Colonic mucosa (tissue), 4 donors: ENCODE measurements at places on chromosomes 7 and 10. TPM values are rescaled to one million over a fixed set of nuclear protein-coding genes. Genes with fewer than 3 reads are reported as not detected.
A peak's percentile ranks its signal among the peaks of the same experiment; 100 is the strongest.

The PHKG1 gene
- total RNA-seq: 1.1 TPM

- no peaks in the 10 kb centered on the region for H3K4me1 ChIP-seq
- H3K36me3 ChIP-seq: no peaks in the 10 kb centered on the region
- DNase-seq: no peak
- H3K27me3 ChIP-seq: no peaks in the 10 kb centered on the region
- H3K4me3 ChIP-seq: no peak overlapping the region
- H3K27ac ChIP-seq: no peak overlapping the region
These were observed 59.1 kb downstream of the ARMC3 start for GRCh38 chr10:22986771-22987542.

The SPDYE11 gene
- not detected for total RNA-seq

The CCDC136 gene
- 0.64 TPM for total RNA-seq

The LOXL4 gene
- 0.32 TPM for total RNA-seq

The ENKUR gene
- 0.48 TPM for total RNA-seq

The WNT8B gene
- total RNA-seq: not detected

The RPEL1 gene
- not detected for total RNA-seq

GRCh38 chr10:94489976-94490788 is 55.4 kb upstream of the HELLS start:
- no peaks in the 10 kb centered on the region for H3K27me3 ChIP-seq
- no peaks in the 10 kb centered on the region for H3K36me3 ChIP-seq
- no peaks in the 10 kb centered on the region for H3K4me1 ChIP-seq
- H3K4me3 ChIP-seq: no peak overlapping the region
- no peak for DNase-seq

DNA sequence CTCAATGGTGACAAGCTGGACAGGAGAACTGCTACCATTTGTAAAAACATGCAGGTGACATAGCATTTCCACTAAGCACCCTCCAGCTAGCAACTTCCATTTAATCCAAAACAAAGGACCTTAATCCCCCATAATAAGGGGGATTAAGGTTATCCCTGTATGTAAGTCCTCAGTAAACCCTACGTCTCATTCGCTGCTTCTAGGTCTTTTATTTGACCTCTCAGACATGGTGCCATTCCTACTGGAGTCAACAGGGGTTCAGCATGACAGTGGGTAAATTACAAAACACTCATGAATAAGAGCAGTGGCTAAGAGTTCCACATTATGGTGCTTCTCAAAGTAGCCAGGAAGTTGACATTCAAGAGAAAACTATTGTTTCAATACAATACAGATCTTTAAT is 121.8 kb upstream of the CAV2 start:
- no peak for DNase-seq
- H3K27ac ChIP-seq: no peak overlapping the region
- no peaks in the 10 kb centered on the region for H3K36me3 ChIP-seq
- no peaks in the 10 kb centered on the region for H3K27me3 ChIP-seq
- no peaks in the 10 kb centered on the region for H3K4me1 ChIP-seq

The ACBD7 gene
- 0.98 TPM for total RNA-seq

The PRKCQ gene
- 0.94 TPM for total RNA-seq

The TMEM196 gene
- not detected for total RNA-seq

- H3K27ac ChIP-seq: no peak overlapping the region
- H3K4me3 ChIP-seq: no peak overlapping the region
- H3K36me3 ChIP-seq: no peaks in the 10 kb centered on the region
- no peak for DNase-seq
These were observed 74.0 kb downstream of the WNT2 start for GRCh38 chr7:117248829-117249228.

The ADARB2 gene
- 0.19 TPM for total RNA-seq

The SGMS1 gene
- 19.5 TPM for total RNA-seq

GRCh38 chr7:106460792-106461254 is 176.0 kb upstream of the NAMPT start:
- H3K27me3 ChIP-seq: no peaks in the 10 kb centered on the region
- no peak overlapping the region for H3K4me3 ChIP-seq
- H3K4me1 ChIP-seq: no peaks in the 10 kb centered on the region
- DNase-seq: no peak

GRCh38 chr10:558364-558763 is 131.1 kb downstream of the DIP2C start:
- H3K4me3 ChIP-seq: no peak overlapping the region
- H3K4me1 ChIP-seq: no peaks in the 10 kb centered on the region
- no peaks in the 10 kb centered on the region for H3K36me3 ChIP-seq

- DNase-seq: no peak
- H3K4me3 ChIP-seq: no peak overlapping the region
- H3K4me1 ChIP-seq: no peaks in the 10 kb centered on the region
These were observed 62.4 kb downstream of the MICU1 start for GRCh38 chr10:72563327-72563932.

- no peaks in the 10 kb centered on the region for H3K36me3 ChIP-seq
- DNase-seq: peak; percentile 18
- no peaks in the 10 kb centered on the region for H3K4me1 ChIP-seq
- H3K27me3 ChIP-seq: no peaks in the 10 kb centered on the region
These were observed 88.1 kb upstream of the RET start for GRCh38 chr10:42988517-42989395.

- H3K27me3 ChIP-seq: no peaks in the 10 kb centered on the region
- DNase-seq: peak; percentile 96
- H3K27ac ChIP-seq: peak within 1 kb of the TSS; percentile 98
- H3K36me3 ChIP-seq: no peaks in the 10 kb centered on the region
- no peaks in the 10 kb centered on the region for H3K4me1 ChIP-seq
- H3K4me3 ChIP-seq: peak within 1 kb of the TSS; percentile 96
These were observed at the start of gene TRIM24 for GRCh38 chr7:138460176-138460648. Gene TRIM24, plus strand, starts transcription at chr7:138460259. Its CDS starts 290 bp downstream, at chr7:138460549.

GRCh38 chr7:150450491-150451001 is at the start of gene GIMAP8:
Gene GIMAP8, plus strand, starts transcription at chr7:150450630. Its CDS starts 16,069 bp downstream, at chr7:150466699.
- DNase-seq: peak; percentile 34
- peak within 1 kb of the TSS; percentile 35 for H3K4me3 ChIP-seq
- no peaks in the 10 kb centered on the region for H3K4me1 ChIP-seq
- no peaks in the 10 kb centered on the region for H3K36me3 ChIP-seq

The NEUROG3 gene
- total RNA-seq: 3.1 TPM

GRCh38 chr7:135321556-135321955 is 87.9 kb downstream of the STRA8 start:
- no peak overlapping the region for H3K4me3 ChIP-seq
- no peaks in the 10 kb centered on the region for H3K36me3 ChIP-seq
- DNase-seq: no peak
- no peaks in the 10 kb centered on the region for H3K4me1 ChIP-seq
- H3K27ac ChIP-seq: no peak overlapping the region
- no peaks in the 10 kb centered on the region for H3K27me3 ChIP-seq

The C10orf105 gene
- not detected for total RNA-seq

GRCh38 chr7:79980376-79980775 is 154.3 kb upstream of the GNAI1 start:
- no peak overlapping the region for H3K27ac ChIP-seq
- H3K27me3 ChIP-seq: no peaks in the 10 kb centered on the region
- no peak for DNase-seq
- H3K4me1 ChIP-seq: no peaks in the 10 kb centered on the region
- H3K4me3 ChIP-seq: no peak overlapping the region
- no peaks in the 10 kb centered on the region for H3K36me3 ChIP-seq

DNA sequence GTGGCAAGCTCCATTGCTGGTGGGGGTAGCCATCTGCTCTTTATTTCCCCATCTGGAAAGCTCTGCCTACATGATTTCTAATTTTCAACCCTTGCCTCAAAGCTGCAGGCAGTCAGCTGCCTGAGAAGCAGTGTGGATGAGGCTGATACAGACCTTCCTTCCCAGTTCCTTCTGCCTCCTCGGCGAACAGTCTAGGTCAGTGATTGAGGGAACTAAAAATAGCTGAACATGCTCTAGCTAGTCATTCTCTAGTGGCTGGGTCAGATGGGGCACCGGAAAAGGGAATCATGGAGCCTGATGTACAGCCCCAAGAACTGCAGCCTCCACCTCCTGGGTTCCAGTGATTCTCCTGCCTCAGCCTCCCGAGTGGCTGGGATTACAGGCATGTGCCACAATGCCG is 48.7 kb downstream of the NAMPT start:
- no peak overlapping the region for H3K4me3 ChIP-seq
- H3K36me3 ChIP-seq: no peaks in the 10 kb centered on the region
- no peaks in the 10 kb centered on the region for H3K4me1 ChIP-seq
- DNase-seq: no peak

DNA sequence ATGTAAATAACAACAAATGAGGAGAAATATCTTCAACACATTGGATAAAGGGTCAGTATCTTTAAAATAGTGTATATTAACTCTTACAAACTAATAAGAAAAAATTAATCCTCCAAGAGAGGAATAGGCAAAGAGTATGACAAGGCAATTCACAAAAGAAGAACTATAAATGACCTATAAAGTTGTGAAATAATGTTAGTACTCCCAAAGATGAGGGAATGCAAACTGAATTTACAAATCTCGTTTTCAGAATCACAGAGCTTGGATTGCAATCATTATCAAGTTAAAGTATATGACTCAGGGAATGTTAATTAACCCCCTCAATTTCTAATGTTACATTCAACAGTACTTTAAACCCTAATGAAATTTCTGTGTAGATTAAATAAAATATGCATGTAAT is 87.3 kb upstream of the TARP start:
- H3K36me3 ChIP-seq: no peaks in the 10 kb centered on the region
- no peaks in the 10 kb centered on the region for H3K4me1 ChIP-seq
- no peak overlapping the region for H3K4me3 ChIP-seq
- no peaks in the 10 kb centered on the region for H3K27me3 ChIP-seq

DNA sequence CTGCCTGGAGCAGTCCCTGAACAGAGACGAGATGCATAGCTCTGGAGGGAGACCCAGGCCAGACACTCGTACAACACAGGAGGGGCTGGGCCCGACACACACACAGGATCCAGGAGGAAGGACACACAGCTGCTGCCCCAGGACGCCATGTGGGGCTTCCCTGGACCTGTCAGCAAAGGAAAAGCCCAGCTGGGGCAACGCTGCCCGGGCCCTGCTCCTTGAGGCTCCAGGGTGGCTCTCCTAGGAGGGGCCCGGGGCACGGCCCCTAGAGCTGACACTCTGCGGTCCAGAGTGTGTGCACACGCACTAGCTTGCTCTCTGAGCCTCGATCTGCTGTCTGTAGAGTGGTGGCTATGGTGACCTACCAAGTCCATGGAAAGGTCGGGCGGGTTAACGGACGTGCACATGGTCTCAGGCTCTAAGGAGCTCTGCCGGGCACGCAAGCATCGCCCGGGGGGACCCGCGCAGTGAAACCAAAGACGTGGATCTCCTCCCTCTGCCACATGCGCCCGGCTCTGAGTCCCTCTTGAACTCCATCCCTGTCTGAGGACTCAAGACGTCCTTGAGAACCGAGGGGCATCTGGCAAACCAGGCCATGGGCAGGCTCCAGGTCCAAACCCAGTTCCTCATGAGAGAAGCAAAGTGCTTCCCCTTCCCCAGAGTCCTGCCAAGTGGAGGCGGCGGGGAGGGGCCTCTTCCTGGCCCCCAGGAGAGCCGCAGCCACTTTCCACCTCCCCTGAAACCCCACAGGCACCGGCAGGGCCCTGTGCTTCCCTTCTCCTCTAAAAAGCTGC is 279.0 kb downstream of the ELFN1 start:
- no peaks in the 10 kb centered on the region for H3K36me3 ChIP-seq
- no peak overlapping the region for H3K4me3 ChIP-seq
- no peak for DNase-seq
- no peak overlapping the region for H3K27ac ChIP-seq

- no peak overlapping the region for H3K27ac ChIP-seq
- peaks cover 20% of the 10 kb centered on the region for H3K36me3 ChIP-seq
- no peak for DNase-seq
- H3K4me1 ChIP-seq: no peaks in the 10 kb centered on the region
- H3K27me3 ChIP-seq: no peaks in the 10 kb centered on the region
- no peak overlapping the region for H3K4me3 ChIP-seq
These were observed 17.2 kb downstream of the PPP3CB start for GRCh38 chr10:73478636-73479035.

- no peak for DNase-seq
- H3K4me3 ChIP-seq: no peak overlapping the region
- H3K27ac ChIP-seq: no peak overlapping the region
- H3K27me3 ChIP-seq: no peaks in the 10 kb centered on the region
- no peaks in the 10 kb centered on the region for H3K36me3 ChIP-seq
These were observed 58.4 kb downstream of the MAPK8 start for GRCh38 chr10:48364659-48365405.

GRCh38 chr10:62613424-62613823 is 191.1 kb upstream of the ADO start:
- H3K4me3 ChIP-seq: no peak overlapping the region
- DNase-seq: no peak
- no peaks in the 10 kb centered on the region for H3K4me1 ChIP-seq
- H3K36me3 ChIP-seq: no peaks in the 10 kb centered on the region

DNA sequence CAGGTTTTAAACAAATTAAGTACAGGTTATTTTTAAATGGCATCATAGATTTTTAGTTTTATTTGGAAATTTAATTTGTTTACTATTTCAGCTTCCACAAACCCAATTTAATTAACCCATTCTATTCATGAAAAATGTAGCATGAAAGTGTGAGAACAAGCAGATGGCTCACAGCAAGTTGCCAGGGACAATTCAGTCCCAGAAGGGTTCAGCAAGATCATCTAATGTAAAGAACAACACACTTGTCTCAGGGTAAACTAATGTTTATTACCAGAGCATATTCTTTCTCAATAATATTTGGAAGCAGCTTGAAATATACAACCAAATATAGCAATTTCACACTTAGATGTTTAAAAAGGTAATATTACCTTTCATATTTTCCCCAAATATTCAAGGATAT is 166.9 kb upstream of the SLC13A1 start:
- DNase-seq: no peak
- H3K27ac ChIP-seq: no peak overlapping the region
- no peaks in the 10 kb centered on the region for H3K4me1 ChIP-seq
- no peaks in the 10 kb centered on the region for H3K36me3 ChIP-seq
- no peak overlapping the region for H3K4me3 ChIP-seq

DNA sequence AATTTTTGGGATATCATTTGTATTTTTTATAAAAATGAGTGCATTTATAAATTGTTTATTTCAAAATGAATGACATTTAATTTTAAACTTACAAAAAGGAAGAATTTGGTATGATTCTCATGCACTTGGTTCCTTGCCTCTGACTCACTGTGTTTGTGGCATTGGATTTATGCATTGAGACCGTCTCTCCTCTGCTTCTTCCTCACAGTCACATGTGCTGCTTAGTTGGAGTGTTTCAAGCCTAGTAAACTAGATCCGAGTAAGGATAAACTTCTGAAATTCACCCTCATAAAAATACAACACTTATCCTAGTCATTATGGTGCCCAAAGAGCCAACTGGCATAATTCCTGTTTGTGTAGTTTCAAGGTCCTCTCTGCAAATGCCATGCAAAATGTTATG is 19.1 kb upstream of the FZD8 start:
- H3K4me3 ChIP-seq: no peak overlapping the region
- no peaks in the 10 kb centered on the region for H3K36me3 ChIP-seq
- no peak overlapping the region for H3K27ac ChIP-seq
- no peak for DNase-seq
- H3K4me1 ChIP-seq: no peaks in the 10 kb centered on the region
- H3K27me3 ChIP-seq: no peaks in the 10 kb centered on the region
